NCI-H1092 (cell line): ENCODE measurements at places on chromosomes 5 and 9.

- DNase-seq, result no peak
Measured at GRCh38 chr5:74056789-74057164, 430.8 kb downstream of the ARHGEF28 start.

- DNase-seq, result no peak
Measured at GRCh38 chr9:106310782-106311181, 552.2 kb upstream of the ZNF462 start.

DNA sequence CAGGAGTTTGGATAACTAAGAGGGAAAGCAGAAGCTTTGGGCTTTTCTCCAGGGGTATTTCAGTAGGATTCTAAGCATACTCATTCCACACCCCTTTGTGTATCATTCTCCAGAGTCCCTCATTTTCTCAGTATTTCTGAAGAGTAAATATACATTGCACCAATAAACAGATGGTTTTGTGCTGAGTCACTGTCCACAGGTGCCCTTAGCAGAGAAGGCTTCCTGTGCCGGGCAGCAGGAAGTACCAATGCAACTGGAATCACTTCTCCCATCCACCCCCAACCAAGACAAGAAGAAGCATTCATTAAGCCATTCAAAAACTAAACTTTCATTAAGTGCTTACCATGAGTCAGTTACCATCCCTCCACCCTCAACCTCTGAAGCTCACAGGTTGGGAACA lies 3.6 kb upstream of the CCNJL start:
- no peak for DNase-seq

GRCh38 chr9:124593200-124593599 lies 86.0 kb upstream of the NR5A1 start:
- DNase-seq, result no peak

GRCh38 chr5:56279979-56280378 lies 46.8 kb upstream of the ANKRD55 start:
- no peak for DNase-seq
